ENCODE measurements at places on chromosomes 2 and 18.

DNA sequence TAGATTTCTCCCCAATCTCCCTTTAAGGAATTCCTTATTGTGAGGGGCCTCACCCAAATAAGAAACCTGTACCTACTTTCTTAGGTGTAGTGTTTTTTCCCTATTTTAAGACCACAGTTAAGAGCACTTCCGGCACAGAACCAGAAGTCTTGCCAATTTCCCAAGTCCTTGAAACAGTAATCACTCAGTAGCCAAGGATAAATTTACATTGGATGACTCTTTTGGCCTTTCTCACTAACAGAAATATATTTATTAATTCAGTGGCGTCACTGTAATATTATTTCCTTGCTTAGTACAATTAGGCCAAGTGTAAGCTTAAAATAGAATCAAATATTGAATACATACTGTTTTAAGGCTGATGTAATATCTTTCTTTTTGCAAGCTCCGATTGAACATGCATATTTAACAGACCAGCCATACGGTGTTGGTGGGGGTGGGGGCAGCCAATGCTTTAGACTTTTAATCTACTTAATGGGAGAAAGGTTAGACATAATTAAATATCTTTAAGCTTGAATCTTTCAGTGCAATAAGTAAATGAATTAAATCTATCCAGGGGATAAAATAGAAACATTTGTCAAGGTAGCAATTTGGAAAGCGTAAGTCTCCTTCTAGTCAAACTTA is 50.8 kb upstream of the ITGA6 start:
- DNase-seq = no peak

GRCh38 chr18:8471372-8471771 is 137.9 kb upstream of the RAB12 start:
- no peak for DNase-seq

DNA sequence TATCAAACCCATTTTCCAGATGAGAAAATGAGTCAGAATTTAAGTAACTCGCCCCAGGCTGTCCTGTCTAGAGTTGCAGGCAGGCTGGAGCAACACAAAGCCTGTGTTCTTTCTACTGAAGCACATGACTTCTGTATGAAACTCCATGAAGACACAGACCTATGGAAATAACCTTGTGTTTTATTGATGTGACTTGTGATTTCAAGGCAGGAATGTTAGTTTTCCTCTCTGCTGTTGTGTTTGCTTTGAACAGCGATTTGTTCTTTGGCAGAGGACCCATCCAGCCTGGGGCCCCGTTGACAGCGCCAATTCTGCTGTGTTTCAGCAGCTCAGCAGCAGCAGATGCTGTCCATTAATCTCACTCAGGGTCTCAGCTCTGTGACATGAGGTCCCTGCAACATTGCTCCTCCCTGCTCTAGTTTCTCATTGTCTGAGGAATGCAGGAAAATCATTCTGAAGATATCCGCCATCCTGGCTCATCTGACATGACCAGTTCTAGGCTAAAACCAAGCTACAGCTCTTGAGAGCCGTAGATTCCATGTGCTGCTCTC is 344.3 kb upstream of the RAB12 start:
- DNase-seq = no peak

- DNase-seq = no peak
These were observed 429.4 kb downstream of the ERBB4 start for GRCh38 chr2:212109217-212109616.

DNA sequence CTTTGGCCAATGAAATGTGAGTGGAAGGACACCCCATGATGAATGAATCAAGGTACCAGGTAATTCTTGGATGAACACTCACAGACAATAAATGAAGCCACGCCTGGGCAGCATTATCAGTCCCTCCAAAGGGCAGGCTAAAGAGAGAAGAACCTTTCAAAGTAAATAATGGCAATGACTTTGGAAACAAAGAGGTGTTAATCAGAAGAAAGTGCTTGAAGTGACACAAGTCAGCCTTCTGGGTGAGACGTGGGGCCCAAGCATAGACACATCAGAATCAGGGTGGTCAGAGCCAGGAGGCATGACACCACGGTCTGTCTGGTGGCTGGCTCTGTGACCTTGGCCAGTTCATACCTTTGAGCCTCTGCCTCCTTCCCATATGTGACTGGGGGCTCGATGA is 103.3 kb downstream of the POLR1A start:
- no peak for DNase-seq

- no peak for DNase-seq
These were observed 163.4 kb downstream of the INHBB start for GRCh38 chr2:120509213-120509815.

- no peak for DNase-seq
These were observed 60.6 kb downstream of the CCNT2 start for GRCh38 chr2:134979221-134979620.

GRCh38 chr18:10127729-10128128 is 213.9 kb downstream of the VAPA start:
- DNase-seq = no peak

- no peak for DNase-seq
These were observed 310.7 kb upstream of the MYT1L start for GRCh38 chr2:2641541-2642410.

GRCh38 chr2:14288016-14288415 is 344.5 kb upstream of the LRATD1 start:
- DNase-seq = no peak

DNA sequence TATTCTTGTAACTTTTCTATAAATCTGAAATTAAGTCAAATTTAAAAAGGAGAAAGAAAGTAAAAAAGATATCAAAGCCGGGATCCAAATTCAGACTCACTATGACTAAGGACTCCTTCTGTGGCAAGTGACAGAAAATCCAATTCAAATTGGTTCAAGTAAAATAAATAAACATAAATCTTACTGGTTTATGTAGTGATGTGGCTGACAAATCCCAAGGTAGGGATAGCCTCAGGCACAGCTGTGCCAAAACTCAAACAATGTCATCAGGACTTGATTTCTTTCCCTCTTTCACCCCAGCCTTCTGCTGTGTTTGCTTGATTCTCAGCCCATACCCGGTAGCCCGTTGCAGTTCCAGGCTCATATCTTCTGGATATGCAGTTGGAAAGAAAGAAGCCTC is 284.6 kb downstream of the SP3 start:
- DNase-seq = no peak

GRCh38 chr2:102592601-102593000 is 26.8 kb upstream of the SLC9A2 start:
- peak; percentile 22 for DNase-seq

DNA sequence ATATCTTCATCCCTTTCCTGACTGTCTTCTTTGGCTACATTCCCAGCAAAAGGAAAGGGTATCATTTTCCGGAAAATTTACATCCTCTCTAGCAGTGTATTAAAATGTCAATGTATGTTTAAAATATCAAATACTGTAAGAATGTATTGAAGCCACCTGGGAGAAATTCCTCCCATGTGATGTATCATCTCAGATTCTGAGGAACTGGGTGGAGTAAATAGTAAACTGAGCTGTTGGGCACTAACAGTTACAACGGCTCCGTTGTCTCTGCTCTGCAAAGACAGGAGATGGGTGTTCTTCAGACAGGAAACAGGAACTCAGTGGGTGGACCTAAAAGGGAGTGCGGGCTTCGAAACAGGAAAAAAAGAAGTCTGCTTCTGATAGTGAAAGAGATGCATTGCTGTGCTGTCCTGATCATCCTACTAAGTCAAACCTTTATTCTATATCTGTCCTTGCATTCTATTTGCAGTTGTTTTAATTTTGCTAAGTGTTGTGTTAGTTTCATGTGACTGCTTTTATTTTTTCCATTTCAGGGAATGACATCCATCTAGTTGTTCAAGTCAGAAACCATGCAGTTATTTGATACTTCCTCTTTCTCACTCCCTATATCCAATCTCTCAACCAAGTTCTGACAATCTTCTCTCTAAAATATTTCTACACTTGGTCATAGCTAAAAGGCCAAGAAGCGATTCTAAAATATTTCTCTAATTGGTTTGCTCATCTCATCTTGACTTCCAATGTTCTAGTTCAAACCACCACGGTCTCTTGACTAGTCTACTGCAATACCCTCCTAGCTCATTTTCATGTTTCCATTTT is 19.4 kb downstream of the DOK1 start:
- DNase-seq = no peak

DNA sequence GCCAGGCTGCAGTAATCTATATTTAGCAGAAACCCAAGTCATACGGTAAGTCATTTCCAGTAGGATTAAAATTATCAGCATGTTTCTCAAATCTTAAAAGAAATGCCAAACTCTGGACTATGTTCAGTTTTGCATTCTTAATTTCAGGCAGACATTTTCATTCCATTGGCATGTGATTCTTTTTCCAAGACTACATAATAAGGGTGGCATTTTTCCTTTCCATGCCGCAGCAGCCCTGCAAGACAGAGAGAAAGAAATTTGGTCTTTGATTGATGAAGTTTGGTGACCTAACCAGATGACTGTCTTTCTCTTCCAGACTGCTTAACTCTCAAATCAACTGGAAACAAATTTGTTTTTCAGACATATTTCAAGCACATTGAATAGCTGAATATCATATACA is 118.1 kb downstream of the FHOD3 start:
- no peak for DNase-seq

- DNase-seq = no peak
These were observed 1.3 kb downstream of the R3HDM1 start for GRCh38 chr2:135532581-135532980.

DNA sequence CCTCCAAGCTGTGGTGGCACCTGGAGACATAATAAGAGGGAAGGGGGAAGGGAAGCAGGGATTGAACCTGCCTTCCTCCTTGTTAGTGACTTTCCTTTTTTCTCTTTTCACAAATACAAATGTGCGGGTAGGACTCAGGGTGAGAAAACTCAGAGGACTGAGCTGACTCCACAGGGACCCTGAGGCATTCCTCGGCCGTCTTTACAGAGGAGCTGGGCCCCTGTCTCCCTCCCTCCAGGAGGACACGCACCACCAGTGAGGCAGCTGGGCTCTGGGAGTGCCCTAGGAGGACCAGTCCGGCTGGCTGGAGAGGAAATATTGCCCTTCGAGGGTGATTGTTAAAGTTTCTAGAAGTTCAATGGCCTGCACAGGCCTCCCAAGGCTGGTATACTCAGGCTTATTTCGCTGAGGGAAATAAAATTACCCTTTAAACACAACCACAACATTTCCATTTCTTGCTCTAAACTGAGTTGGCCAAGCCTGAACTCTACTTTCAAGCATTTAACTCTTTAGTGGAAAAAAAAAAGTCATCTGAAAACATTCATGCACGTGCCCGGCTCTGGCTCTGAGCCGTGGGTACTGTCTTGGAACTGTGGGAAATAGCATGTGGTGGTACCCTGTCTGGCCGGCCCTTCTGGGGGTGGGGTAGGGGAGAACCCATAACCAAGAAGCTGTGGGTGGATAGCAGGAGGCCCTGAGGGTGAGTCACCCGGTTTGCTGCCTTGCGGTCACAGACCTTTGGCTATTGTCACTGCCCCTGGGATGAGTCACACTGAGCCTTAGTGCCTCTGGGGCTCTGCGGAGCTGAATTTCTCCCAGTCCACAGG is 116.0 kb downstream of the COPS8 start:
- DNase-seq = no peak

GRCh38 chr2:133092571-133092970 is 422.6 kb upstream of the LYPD1 start:
- no peak for DNase-seq

GRCh38 chr18:62637807-62638687 is 77.3 kb upstream of the PHLPP1 start:
- peak; percentile 31 for DNase-seq

GRCh38 chr18:63016270-63016669 is 300.9 kb downstream of the PHLPP1 start:
- DNase-seq = peak; percentile 27

GRCh38 chr18:24878289-24878688 is 417.9 kb downstream of the HRH4 start:
- DNase-seq = no peak

- no peak for DNase-seq
These were observed 244.3 kb downstream of the ETAA1 start for GRCh38 chr2:67641312-67642045.

DNA sequence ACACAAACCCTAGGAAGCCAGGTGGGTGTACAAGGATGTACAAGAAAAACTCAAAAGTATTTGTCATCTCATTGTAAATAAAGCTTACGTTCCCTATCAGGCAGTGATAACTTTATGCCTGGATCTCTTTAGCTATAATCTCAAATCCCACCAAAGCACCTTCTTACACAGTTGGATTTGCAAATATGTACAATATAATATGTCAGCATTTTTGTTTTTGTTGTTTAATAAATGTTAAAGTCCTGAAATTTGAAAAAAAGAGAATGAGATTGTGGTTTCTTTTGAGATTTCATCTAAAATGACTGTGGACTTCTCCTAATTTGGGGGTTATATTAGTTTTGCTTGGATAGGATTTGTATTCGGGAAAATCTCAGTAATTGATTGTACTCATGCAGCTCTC is 81.9 kb downstream of the LRRTM1 start:
- DNase-seq = no peak

GRCh38 chr2:173596244-173596643 is 241.6 kb downstream of the CDCA7 start:
- no peak for DNase-seq

DNA sequence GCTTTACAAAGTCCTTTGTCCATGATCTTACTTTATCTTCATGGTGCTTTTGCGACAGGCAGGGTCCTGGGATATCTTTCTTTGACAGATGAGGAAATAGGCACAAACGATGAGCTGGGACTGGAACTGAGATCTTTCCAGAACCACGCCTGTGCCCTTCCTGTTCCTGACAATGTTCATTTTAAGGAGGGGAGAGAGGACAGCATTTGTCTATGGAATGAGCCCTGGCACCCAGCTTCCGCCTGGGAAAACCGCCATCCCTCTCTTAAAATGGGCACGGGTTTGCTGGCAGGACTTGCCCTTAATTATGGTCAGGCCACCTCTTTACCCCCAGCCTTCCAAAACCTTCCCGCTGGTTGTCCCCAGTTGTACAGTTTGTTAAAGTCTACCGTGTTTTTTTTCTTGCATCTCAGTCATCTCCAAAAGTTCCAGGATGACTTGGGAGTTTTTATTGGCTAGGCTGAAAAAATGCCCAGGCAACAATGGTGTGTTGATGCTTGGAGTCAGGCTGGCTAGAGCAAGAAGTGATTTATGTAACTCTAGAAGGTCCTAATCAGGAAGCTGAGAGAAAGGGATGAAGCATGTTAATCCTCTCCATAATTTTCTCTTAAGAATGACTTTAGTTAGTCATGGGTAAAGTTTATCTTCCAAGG is 264.9 kb upstream of the EPAS1 start:
- DNase-seq = no peak

- DNase-seq = no peak
These were observed 161.9 kb upstream of the EPAS1 start for GRCh38 chr2:46135228-46135855.

GRCh38 chr2:198478361-198478760 is 674.0 kb downstream of the PLCL1 start:
- DNase-seq = no peak

- DNase-seq = no peak
These were observed 33.3 kb downstream of the BMP10 start for GRCh38 chr2:68837861-68838341.

DNA sequence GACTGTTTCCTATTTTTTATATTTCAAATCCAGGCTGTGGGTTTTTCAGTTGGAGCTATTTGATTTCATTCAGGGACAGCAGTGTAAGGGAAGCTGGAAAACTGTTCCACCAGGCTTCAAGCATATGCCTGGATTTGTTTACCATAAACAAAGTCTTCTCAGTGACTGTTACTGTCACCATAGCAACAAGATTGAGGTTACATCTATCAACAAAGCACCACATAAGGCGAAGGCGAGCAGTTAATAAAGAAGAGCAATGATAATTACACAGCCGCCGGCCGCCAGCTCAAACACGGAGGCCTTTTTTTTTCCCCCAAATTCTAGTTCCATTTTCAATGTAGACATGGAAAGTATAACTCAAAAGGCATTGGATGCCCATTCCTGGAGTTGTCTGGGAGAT is 553.7 kb upstream of the SYT4 start:
- DNase-seq = no peak

- DNase-seq = no peak
These were observed 14.7 kb upstream of the METAP1D start for GRCh38 chr2:171985076-171985475.

All from effector memory CD8-positive, alpha-beta T cell (primary cell).